ENCODE measurements at places on chromosomes 3 and 15.

- DNase-seq: no peak
These were observed 304.0 kb upstream of the CBLB start for GRCh38 chr3:106172780-106173179.

DNA sequence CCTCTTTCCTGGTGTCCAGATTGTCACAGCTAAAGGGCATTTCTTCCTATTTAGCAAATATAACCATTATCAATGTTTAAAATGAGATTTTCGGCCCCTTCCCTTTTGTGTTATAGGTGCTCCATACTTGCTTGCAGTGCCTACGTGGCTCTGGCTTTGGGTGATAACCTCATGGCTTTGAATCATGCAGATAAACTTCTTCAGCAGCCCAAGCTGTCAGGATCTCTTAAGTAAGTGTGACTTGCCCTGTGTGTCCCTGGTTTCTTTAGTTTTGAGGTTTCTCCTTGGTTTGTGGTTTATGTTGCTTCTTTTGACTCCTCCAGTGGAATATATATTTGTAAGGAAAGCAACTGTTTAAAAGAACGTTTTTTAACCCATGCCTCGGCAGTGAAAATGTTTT, 58.5 kb upstream of the TRIM71 start:
- DNase-seq: no peak

DNA sequence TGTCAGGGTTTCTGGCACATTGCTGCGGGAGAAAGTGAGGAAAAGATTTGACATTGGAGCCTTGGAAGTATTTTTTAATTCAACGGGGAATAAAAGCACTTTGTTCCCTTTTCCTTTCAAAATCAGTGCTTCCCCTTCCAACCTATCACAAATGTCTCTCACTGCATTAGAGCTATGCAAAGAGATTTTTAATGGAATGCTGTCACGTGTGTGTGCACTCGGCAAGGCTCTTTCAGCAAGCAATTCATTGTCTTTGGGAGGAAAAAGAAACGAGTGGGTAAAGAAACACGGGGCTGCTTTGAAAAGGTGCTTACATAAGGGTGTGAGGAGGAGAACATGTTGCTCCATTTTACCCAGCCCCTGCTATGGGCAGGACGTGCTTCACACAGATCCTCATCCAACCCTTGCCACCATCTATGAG, 490.4 kb upstream of the PROK2 start:
- DNase-seq: no peak

GRCh38 chr3:115147329-115148141, 447 bp upstream of the ZBTB20 start:
- peak; percentile 93 for DNase-seq

- no peak for DNase-seq
These were observed 1.9 kb downstream of the ROBO1 start for GRCh38 chr3:79765911-79766310.

- DNase-seq: no peak
These were observed 30.5 kb upstream of the CCNL1 start for GRCh38 chr3:157190380-157190872.

GRCh38 chr3:119769394-119770149, 12.3 kb upstream of the NR1I2 start:
- DNase-seq: no peak

DNA sequence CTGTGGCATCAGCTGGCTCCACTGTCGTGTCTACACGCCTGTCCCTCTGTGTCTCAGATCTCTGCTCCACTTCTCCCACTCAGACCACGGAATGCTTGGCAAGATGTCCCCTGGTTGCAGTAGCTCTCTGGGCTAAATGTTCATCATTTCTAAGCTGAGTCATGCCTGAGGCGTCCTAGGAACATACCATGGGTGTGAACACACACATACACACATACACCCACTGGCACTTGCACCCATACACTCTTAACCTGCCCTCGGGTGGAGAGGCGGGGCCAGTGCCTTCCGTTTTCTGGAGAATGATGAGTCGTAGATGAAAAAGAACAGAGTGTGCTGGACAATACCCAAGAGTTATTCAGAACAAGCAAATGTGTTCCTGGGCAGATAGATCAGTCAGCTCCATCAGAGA, 72.4 kb downstream of the SENP2 start:
- no peak for DNase-seq

- DNase-seq: no peak
These were observed 4.5 kb upstream of the IP6K1 start for GRCh38 chr3:49790626-49791411.

- no peak for DNase-seq
These were observed 89.0 kb downstream of the NFKBIZ start for GRCh38 chr3:101938262-101938847.

GRCh38 chr15:37105889-37106288, 5.5 kb upstream of the MEIS2 start:
- DNase-seq: no peak

GRCh38 chr15:49421991-49422390, 1.1 kb upstream of the FGF7 start:
- DNase-seq: no peak

DNA sequence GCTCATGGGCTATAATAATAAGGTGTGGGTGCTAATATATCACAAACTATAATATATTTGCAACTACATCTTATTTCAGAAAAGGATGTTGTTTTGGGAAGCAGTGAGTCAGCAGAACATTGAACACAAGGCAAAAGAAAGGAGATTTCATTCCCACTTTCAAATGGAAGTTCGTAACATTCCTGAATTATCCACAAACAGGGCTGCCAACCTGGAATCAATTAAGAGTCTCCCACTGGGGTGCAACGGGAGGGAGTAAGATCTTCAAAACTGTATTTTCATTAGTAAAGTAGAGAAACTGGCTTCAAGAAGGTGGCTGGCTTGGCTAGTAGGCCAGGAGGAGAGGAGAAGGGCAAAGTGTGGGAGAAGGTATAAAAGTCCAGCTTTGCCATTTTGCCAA, 479.6 kb downstream of the CNTN3 start:
- DNase-seq: no peak

- no peak for DNase-seq
These were observed 12.2 kb downstream of the SEMA7A start for GRCh38 chr15:74421302-74422245.

DNA sequence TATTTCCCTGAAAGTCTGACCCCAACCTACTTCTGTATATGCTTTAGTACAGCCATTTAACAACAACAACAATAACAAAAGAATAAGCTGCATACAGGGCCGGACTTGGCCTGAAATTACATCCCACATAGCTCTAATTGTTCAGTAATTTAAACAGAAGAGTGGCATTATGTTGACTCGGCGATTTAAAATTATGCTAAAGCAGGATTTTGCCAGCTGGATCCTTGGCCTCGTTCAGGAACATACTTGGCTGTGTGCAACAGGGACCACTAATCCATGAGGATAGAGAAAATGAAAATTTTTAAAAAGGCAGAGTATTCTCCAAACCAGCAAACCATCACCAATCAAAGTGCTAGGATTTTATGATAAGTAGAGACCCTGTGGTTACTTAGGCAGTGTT, 433.1 kb upstream of the RBMS3 start:
- DNase-seq: no peak

- no peak for DNase-seq
These were observed 421.5 kb downstream of the MAGI1 start for GRCh38 chr3:65617209-65617608.

DNA sequence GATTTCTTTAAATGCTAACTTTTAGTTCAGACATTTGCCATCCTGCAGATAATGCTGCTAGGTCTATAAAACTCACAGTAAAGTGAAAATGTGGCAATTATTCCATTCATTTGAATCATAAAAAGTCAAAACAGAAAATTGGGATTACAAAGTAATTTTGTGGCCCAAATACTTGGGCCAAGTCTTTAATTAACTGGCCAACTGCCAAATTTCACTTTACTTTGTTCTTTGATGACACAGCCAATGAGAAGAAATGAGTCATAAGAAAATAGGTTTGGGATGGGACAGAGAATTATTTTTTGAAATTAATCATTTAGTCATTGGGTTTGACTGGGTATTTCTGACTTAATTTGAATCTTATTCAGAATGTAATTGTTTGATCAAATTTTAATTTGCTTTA, 89.8 kb upstream of the SLC2A2 start:
- no peak for DNase-seq

GRCh38 chr15:66831801-66832390, 129.9 kb downstream of the SMAD6 start:
- DNase-seq: no peak

- DNase-seq: no peak
These were observed 1037.5 kb downstream of the TBL1XR1 start for GRCh38 chr3:176159796-176160195.

GRCh38 chr3:48464713-48465221, 18.2 kb downstream of the ATRIP start:
- DNase-seq: no peak

DNA sequence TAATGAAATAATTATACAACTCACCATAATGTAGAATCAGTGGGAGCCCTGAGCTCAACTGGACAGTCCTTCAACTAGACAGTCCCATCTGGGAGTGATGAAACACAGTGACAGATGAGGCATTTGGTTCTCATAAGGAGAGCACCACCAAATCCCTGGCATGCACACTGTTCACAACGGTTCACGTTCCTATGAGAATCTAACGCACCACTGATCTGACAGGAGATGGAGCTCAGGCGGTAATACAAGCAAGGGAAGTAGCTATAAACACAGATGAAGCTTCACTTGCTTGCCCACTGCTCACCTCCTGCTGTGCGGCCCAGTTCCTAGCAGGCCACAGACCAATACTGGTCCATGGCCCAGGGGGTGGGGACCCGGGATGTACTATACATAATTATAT, 17.0 kb downstream of the PRKAR2A start:
- DNase-seq: no peak

GRCh38 chr3:138493804-138494606, 59.6 kb downstream of the ESYT3 start:
- no peak for DNase-seq

DNA sequence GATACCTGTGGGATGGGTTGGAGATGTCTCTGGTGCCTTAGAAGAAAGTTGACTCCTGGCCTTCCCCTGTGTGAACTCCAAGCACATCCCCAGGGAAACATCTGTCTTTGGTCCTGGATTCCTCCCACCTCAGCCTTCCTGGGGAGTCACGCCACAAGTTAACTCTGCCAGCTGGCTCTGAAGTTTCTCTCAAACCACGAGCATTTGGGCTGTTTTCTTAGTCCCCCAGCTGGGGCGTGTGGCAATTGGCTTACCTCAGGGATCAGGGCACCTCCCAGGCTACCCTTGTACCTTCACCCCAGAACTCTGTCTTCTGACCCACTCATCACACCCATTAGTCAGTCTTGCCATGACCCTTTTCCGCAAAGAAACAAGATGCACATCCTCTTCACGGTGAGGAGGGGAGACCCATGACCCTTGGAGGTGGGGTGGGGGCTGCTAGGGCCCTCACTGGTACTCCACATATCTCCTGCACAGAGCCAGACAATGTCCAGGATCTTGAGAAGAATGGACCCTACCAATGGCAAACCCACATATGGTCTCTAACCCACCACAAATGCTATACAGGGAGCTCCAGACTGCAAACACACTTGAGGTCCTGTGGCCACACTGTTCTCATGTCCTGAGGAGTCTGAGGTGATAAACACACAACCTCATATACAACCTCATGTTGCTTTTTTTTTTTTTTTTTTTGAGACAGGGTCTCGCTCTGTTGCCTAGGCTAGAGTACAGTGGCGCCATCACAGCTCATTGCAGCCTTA, 3.9 kb downstream of the NEIL1 start:
- no peak for DNase-seq

DNA sequence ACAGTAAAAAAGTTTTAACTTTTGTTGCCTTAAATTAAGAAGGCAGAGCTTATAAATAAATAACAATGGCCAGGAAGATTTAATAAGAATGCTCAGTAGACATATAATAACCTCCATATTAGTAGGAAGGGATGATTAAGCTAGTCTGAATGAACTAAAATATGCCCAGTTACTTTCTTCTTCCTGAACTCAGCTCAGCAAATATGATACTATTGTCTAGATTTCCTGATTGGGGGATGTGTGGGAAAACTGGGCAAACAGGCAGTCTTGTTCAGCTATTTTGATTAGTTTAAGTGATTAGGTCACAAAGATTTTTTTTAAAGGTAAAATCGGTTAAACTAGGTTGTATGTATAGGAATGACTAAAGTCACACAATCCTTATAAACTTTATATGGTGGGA, 167.2 kb upstream of the SLC2A2 start:
- DNase-seq: no peak

DNA sequence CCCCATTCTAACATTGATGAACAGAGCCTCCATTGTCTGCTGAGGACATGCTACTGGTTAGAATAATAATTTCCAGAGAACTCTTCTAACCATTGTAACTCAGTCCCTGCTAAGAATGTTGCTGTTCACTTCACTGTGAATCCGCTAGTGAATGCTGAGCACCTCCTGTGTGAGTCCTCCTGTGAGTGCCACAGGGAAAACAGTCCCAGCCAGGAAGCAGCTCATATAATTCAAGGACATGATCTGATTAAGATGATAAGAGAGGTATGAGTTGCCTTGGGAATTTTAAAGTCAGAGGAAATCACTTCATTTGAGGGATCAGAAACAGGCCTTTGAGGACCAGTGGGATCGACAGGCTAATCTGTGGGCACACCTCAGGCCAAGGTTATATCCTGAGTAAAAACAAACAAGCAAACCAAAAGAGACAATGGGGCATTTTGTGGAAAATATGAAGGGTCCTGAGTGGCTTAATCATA, 33.9 kb upstream of the GPR160 start:
- no peak for DNase-seq

DNA sequence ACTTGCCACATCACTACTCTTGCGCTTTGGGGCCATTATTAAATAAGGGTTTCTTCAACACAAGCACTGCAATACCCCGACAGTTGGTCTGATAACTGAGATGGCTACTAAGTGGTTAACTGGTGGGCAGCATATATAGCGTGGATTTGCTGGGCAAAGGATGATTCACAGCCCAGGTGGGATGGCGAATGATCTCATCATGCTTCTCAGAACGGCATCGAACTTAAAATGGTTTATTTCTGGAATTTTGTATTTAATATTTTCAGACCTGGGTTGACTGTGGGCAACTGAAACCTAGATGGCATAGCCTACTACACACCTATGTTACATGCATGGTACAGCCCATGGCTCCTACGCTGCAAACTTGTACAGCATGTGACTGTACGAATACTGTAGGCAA, 26.8 kb upstream of the TKT start:
- no peak for DNase-seq

DNA sequence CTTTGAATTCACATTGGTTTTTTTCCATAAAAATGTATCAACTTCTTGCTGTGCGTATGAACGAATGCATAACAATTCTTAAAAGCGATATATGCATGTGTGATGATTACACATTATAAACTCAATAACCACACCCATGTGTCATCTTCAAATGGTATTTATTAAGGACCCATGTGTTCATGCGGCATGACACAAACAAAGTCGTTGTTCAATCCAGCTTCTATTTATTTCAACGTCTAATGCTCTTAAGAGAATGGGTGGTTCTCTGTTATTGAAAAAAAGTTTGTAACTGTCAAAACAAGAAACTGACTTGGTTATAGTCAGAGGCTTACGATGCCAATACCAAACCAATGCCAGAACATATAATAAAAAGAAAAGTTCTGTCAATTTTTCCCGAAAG, 195.9 kb downstream of the FOXP1 start:
- DNase-seq: no peak

Measured in stimulated activated CD4-positive, alpha-beta T cell treated with anti-CD3 and anti-CD28 coated beads, Interleukin-12 subunit alpha, Interleukin-12 subunit beta, amount 100 ng/mL, for 24 hours (primary cell).